Testis (tissue), 5 donors: ENCODE measurements at places on chromosomes 1 and 21. TPM values are rescaled to one million over a fixed set of nuclear protein-coding genes. Genes with fewer than 3 reads are reported as not detected.

- no peak for DNase-seq
Observed at GRCh38 chr1:235254721-235255120, 73.3 kb downstream of the ARID4B start.

DNA sequence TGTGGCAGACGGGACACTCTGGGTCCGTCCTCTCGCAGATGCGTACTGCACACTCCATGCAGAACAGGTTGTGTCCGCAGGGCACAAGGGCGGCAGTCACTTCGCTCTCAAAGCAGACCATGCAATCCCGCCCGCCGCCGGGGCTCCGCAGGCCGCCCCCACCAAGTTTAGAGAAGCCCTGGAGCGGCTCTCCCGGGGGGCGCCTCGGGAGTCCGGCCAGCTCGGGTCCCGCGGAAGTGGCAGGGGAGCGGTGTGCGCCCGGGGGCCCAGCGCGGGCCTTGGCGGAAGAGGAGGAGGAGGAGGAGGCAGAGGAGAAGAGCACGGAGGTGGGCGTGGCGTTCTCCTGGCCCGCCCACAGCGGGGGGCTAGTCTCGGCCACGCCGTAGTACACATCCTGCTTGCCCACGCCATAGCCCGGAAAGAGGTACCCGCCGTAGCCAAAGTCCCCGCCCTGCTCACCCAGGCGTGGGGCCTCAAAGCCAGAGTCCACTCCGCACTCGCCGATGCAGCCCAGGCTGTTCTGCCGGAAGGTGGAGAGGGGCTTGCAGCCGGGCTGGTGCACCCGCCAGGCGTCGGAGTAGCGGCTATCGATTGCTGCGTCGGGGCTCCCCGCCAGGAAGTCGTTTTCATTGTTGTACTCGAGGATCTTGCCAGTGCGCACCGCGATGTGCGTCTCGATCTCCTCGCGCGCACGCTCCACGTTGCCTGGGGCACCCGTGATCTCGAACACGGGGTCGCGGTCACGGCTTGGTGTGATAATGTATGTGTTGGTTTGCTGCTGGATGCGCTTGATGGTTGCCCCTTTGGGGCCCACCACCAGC, 5.4 kb downstream of the MEX3A start:
- peak; percentile 54 for DNase-seq

GRCh38 chr1:154342836-154343472, 17.6 kb downstream of the ATP8B2 start:
- DNase-seq: no peak

DNA sequence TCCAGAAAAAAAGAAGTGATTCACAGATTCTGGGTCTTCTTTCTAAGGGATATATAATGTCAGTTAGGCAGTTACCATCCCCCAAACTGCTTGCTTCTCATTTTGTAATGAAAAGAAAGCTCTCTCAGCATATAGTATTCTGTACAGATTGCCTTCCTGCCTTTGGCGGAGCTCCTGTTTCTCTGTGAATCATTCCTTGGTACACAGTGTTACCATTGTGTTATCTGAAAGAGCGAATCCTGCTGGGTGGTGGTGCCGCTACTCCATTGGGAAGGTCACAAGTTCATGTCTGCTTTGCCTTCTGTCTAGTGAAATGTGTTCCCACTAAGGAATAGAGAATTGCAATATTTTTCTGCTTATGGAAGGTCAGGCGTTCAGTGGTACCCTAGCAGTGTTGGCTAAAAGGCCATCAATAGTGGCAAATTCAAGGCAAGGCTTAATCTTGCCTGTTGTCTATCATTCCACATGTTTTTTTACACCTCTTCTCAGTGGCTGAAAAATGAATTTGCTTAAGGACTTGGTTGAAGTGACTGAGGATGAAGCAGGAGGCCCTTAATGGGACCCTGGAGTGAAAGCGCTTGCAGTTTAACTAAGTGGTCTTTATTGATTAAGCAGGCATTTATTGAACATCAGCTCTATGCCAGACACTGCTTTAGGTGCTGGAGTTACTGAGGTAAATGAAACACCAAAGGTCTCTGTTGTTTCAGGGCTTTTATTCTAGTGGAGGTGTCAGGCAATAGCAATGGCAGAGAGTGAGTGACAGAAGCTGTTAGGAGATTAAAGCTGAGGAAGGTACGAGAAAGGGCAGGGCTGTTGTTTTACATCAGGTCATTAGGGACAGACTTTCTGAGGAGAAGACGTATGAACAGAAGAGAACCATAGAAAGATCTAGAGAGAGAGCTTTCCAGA, 186.7 kb downstream of the PDE4B start:
- peak; percentile 74 for DNase-seq

DNA sequence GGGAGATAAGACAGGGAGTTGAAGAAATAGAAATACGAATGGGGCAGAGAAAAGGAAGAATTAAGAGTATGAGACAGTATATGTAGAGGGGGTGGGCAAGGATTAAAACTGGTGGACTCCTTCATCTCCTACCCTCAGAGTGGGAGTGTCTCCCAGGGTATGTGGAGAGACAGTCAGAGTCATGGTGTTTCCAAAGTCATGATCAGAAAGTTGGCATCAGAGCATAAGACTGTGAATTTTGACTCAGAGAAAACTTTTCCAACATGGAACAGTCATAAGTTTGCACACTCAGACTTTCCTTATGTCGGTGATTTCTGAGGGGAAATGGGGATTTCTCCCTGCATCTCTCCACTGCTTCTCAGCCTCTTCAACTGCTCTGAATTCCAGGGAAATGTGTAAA, 2.4 kb downstream of the CD84 start:
- no peak for DNase-seq

DNA sequence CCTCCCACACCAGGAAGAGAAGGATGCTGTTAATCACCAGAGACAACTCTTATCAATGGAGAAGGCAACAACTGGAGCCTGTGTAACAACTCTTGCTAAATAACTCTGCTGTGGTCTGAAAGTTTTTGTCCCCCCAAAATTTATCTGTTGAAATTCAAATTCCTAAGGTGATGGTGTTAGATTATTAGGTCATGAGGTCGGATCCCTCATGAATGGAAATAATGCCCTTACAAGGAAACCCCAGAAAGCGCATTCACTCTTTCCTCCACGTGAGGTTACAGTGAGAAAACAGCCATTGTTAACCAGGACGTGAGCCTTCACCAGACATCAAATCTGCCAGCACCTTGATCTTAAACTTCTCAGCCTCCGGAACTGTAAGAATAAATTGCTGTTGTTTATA, 141.9 kb upstream of the CXADR start:
- DNase-seq: no peak

The TRIM62 gene
- 8.8 TPM for total RNA-seq

The GJB4 gene
- not detected for total RNA-seq

The C1orf87 gene
- 12.6 TPM for total RNA-seq

The SLC37A1 gene
- 24.3 TPM for total RNA-seq
